ENCODE measurements at places on chromosomes 12 and 14.
A peak's percentile ranks its signal among the peaks of the same experiment; 100 is the strongest.

- DNase-seq: no peak
These were observed 60.0 kb downstream of the AACS start for GRCh38 chr12:125125271-125125670.

DNA sequence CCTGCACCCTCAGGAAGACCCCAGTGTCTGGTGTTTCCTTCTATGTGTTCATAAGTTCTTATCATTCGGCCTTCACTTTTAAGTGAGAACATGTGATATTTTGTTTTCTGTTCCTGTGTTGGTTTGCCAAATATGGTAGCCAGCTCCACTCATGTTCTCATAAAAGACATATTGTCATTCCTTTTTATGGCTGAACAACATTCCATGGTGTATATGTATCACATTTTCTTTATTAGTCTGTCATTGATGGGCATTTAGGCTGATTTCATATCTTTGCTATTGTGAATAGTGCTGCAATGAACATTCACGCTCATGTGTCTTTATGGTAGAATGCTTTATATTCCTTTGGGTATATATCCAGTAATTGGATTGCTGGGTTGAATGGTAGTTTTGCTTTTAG lies 645.1 kb downstream of the SLC16A7 start:
- no peak for DNase-seq

DNA sequence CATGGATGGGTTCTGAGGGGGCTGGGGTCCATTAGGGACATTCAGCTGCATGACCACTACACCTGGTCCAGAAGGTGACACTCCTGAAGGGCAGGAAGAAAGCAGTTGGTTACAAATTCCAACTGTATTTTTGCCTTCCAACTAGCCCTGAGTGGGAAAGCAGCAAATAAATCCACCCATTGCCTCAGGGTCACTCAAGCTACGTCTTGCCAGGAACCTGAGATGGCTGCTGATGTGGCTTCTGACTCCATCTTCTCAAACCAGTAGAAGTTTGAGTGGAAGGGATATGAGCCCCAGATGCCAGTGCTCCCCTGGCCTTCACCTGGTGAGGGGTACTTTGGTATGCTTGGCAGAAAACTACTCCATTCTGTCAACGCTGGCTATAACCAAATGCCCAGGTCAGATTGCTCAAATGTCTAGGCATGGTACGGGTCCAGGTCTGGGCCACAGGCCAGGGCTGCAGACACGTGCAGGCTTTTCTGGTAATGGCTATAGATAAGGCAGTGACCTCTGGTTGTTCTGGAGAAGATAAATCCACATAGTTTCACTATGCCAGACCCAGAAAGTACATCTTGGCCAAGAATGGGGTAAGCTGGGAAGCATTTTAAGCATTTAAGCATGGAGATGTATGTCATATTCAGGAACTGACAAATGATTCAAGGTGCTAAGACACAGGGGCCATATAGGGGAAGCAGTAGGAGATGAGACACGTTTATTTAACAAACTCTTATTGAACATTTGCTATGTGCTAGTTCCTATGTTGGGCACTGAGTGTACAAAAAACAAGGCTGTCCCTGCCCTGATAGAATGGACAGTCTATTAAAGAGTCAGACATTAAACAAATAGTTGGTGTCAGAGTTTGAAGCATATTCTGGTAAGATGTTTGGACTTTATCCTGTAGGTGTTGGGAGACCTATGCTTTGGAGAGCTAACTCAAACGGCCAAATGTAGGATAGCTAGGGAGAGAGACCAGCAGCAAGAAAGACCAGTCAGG lies 8.3 kb upstream of the STAC3 start:
- DNase-seq: no peak

DNA sequence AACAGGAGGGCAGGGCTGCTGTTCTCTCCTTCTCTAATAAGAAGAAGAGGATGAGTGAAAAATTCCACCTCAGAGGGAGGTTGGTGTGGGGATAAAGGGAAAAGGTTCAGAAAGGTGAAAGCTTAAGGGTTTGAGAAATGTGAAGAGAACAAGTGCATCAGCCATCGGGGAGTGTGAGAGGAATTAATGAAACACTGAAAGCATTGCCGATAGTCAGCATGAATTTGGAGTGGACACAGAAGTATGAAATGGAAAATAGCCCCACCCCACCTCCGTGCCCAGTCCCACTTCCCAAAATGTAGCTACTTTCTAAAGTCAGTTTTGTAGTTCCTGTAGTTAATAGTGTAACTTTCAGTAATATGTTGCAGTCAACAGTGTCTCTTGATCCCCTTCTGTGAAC lies 33.4 kb downstream of the DIP2B start:
- no peak for DNase-seq

DNA sequence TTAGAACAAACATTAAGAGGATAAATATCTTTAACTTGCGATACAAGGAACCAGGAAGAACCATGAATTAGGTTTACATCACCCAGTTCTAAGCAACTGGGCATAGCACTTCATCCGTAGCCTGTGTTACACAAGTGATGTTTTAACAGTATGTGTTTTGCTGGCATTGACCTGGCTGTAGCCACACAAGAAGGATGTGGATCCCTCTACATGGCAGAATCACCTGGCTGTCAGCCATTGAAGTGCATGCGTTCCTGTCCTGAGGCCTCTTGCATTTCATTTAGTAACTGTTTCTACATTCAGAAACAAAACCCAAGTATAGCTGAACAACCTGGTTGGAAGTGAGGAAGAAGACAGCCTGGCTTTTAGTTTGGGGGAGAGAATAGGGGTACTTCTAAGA lies 72.2 kb downstream of the TGFB3 start:
- no peak for DNase-seq

DNA sequence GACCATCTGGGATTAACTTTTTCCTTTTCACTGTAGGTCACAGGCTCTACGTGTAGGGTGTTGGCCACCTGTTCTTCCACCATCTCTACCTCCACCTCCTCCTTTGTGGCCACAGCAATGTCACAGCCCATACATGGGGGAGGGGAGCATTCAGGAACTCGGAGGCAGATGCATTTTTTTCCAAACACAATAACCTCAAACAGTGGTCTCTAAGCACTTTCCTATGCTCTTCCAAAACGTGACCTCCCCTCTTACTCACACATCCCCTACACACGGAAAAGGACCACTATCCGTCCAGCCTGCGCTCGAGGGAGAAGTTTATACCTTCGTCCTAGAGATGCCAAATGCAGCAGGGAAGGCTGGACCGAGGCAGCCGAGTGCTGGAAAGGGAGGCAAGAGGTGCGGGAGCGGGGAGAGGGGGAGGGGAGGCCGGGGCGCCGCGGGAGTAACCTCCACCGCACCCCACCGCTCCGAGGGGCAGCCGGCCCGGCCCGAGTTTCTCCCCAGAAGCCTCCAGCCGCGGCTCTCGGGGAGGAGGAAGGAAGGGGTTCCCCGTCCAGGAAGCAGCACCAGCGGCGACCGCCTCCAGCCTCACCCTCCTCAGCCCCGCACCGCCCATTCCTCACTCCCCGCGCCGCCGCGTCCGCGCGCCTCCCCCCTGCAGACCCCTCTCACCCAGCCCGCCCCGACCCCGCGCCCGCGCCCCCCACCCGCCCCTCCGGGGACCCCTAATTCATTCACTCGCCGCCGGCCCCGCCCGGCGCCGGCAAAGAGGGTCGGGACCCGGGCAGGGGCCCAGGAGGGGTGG lies 594 bp downstream of the KRAS start:
- DNase-seq: peak; percentile 15

DNA sequence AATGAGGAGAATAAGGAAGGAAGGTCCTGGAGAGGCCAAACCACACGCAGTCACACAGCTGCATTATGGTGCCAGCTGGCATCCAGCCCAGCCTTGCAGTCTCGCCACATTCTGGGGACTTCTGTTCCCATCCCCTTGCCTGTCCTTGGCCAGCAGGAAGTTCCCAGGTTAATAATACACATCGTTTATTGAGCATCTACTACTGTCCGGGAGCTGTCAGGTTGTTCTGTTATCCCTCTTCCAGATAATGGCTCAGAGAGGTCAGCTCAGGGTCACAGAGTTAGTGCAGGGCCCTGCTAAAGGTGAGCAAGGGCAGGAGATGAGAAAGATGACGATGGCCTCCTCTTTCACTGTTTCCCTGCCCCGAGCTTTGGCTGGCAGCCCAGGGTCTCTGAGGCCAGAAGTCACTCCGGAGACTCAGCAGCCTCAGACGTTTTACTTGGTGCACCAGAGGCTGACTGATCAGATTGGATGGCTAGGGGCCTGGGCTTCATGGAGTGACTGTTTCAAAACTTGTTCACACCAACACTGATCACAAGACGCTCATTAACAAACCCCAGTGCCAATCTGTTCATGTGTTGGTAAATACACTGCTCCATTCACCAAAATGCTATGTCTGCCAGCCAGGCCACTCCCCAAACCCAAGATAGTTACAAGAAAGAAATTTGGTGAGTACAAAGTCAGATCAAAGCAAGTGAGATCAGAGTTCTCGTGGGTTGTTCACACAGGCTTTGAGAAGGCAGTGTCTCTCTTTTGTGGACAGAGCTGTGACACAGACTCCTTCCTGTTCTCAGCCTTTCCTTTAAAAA lies 79.2 kb downstream of the B4GALNT3 start:
- DNase-seq: no peak

GRCh38 chr12:95258151-95258550 lies 40.5 kb downstream of the VEZT start:
- no peak for DNase-seq

DNA sequence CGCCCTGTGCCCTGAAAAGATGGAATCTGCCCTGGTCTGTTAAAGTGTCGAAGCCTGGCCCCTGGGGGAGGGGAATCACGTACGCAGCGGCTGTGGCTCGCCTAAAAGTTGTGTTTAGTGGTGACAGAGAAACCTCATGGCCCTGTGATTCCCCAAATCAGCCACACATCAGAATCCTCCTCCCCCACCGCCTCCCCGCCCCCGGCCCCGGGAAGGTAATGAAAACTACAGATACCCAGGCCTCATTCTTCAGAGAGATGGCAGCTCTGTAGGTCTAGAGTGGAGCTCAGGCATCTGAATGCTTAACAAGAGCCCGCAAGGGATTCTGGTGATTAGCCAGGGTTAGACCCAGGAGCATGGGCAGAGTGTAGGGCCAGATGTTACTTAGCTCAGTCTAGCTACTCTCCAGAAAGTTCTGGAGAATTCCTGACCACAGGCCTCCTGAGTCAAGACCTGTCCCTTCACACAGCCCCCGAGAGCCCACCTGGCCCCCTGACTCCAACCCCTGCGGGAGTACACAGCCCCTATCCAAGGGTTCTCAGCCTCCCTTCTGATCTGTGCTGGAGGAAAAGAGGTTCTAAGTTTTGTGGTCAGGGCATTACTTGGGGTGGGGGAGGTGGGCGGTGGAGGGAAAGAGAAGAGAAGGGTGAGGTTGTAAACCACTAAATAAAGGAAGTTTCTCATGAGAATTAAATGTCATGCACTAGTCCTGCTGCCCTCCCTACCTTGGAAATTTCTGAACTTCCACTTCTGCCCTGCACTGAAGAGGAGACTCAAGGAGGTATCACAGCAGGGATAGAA lies 114.8 kb downstream of the PLXNC1 start:
- DNase-seq: no peak

DNA sequence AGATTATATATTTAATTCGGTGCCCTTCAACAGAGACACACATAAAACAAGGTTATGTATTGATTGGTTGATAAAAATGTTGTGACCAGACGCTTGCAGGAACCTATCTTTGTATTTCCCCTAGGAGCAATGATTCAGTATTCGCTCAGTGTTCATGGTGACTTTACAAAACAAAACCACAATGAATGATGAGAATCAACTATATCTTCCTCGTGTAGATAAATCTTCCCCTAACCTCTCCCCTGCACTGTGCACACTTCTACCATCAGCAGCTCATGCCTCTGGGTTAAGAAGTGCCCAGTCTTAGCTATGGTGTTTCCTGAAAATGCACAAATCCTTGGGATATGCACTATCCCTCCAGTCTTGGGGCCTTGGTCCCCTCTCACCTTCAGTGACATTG lies 16.3 kb downstream of the RIN3 start:
- no peak for DNase-seq

DNA sequence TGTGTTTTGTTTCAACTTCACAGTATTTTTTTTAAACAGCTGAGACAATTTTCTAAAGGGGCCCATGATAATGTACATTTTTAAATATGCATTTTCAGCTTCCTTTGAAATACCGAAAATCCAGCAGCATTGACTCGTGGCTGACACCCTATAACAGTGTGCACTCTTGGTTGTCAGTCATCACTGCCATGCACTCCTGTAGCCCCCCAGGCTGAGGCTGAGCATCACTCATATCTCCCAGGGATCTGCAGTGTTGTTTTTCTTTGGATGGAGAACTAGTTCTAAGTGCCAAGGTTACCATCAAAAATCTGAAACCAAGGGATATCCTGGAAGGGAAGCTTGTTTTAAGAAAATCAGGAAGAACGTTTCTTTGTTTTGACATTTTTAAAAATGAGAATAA lies 81.2 kb downstream of the C14orf132 start:
- DNase-seq: no peak

GRCh38 chr12:26122061-26122680 lies 2.7 kb downstream of the BHLHE41 start:
- DNase-seq: no peak

- DNase-seq: no peak
These were observed 114.3 kb upstream of the CAND1 start for GRCh38 chr12:67154901-67155300.

DNA sequence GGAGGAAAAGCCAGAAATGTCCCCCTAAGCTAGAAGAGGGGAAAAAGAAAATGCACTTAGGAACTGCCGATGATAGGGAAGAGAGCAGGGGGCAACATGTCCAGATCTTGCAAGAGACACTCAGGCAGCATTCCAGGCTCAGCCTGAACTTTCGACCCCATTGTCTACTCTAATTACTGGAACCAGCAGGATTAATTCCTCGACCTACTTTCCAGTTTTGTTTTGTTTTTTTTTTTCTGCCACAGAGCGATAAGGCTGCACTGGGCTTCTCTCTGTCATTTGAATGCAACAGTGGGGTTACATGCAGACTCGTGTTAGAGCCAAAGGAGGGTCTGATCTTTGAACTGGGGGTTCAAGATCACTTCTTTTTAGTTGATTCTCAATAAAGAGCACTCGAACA lies 68.7 kb upstream of the MED13L start:
- DNase-seq: no peak

DNA sequence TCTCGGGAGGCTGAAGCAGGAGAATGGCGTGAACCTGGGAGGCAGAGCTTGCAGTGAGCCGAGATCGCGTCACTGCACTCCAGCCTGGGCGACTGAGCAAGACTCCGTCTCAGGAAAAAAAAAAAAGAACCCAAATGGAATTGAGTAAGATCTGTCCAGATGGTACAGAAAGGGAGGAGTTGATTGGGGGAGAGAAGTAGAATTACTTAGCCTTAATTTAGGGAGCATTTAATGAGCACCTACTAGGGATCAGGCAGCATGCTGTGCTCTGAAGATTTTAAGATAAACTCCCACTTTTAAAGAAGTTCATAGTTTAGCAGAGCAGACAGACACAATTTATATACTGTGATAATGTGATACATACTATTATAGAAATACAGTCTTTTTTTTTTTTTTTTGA lies 4.5 kb downstream of the RAB5B start:
- no peak for DNase-seq

DNA sequence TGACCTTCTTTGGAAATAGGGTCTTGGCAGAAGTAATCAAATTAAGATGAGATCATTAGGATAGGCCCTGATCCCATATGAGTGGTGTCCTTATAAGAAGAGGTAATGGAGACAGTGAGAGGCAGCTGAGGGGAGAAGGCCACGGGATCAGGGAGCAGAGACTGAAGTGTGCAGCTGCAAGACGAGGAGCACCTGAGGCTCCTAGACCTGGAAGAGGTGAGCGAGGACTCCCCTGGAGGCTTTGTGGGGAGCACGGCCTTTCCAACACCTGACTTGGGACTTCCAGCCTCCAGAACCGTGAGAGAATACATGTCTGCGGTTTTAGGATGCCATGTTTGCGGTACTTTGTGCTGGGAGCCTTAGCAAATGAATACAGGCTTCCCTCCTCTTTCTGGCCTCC lies 37.5 kb downstream of the LRTM2 start:
- DNase-seq: no peak
